A549 treated with CpdA at 1 μM for 4 hours (cell line): ENCODE measurements at places on chromosomes 5 and 9. TPM values are rescaled to one million over a fixed set of nuclear protein-coding genes. Genes with fewer than 3 reads are reported as not detected.

Gene SPATA31C1
- not detected in 5 replicates for total RNA-seq

Gene ITGA1
- 0.79 to 2.0 TPM (median 1.3 TPM) in 5 replicates for total RNA-seq

Gene NR2F1-AS1
- total RNA-seq: 2.8 to 4.8 TPM (median 3.8 TPM) in 5 replicates

Gene CTNNAL1
- total RNA-seq: 51.7 to 58.9 TPM (median 54.6 TPM) in 5 replicates

Gene RNF44
- 33.6 to 45.2 TPM (median 43.2 TPM) in 5 replicates for total RNA-seq

Gene CSF1R
- total RNA-seq: 0.07 to 0.23 TPM (median 0.15 TPM) in 4 of 5 replicates, not detected in the other

Gene NTRK2
- total RNA-seq: 0.02 to 0.04 TPM (median 0.03 TPM) in 3 of 5 replicates, not detected in the others

Gene HTR4
- not detected in 5 replicates for total RNA-seq

Gene GABRA6
- total RNA-seq: not detected in 5 replicates

Gene PIP5K1B
- total RNA-seq: not detected in 5 replicates

Gene FOXE1
- 3.4 to 4.2 TPM (median 3.8 TPM) in 5 replicates for total RNA-seq

Gene SEMA4D
- 4.3 to 6.3 TPM (median 5.2 TPM) in 5 replicates for total RNA-seq

Gene SCGB3A2
- total RNA-seq: not detected in 5 replicates

Gene IRGM
- total RNA-seq: 0.13 to 0.40 TPM in 2 of 5 replicates, not detected in the others

Gene WNK2
- total RNA-seq: 5.9 to 7.7 TPM (median 6.6 TPM) in 5 replicates

Gene PCDHGB1
- 1.0 to 2.1 TPM (median 1.9 TPM) in 5 replicates for total RNA-seq

Gene WDR31
- total RNA-seq: 0.64 to 1.4 TPM (median 1.2 TPM) in 5 replicates
